HAP-1 (cell line): ENCODE measurements at places on chromosomes 6 and 20.

DNA sequence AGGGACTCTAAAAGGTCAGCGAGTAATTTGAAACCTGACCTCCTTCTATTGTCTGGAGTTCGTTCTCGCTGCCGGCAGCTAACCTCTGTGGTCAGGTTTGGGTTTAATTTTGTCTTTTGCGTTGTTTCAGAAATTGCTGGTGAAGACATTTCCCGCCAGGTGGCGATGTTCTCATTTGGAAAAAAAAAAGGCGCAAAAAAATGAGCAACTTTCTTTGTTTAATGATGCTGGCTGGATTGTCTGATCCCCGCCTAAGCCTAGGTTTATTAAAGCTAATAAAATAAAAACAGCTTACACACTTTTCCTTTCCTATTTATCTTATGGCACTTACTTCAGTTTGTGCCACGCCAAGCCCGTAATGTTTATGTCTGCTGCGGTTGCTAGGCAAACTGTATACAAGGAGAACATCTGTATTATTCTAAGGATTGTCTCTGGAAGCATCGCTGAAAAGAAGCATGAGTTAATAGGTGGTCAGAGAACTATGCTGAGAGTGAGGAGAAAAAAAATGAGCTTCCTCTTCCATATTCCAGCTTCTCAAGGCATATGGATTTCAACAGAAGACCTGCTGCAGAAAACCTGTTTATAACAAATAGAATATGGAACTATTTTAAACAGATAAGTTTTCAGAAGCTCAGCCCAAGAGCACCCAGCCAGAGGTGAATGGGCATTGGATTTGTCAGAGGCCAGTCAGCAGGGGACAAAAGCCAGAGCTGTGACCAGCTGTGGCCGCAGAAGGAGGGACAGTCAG, 205.7 kb downstream of the DOK5 start:
- peak; percentile 23 for DNase-seq

GRCh38 chr20:44959082-44959637, 1.0 kb downstream of the TOMM34 start:
- DNase-seq: no peak

GRCh38 chr20:53582251-53582570, 11.4 kb downstream of the ZNF217 start:
- no peak for DNase-seq

- DNase-seq: no peak
Measured at GRCh38 chr6:1801401-1801800, 191.7 kb downstream of the FOXC1 start.

GRCh38 chr6:155419161-155419560, 36.5 kb downstream of the NOX3 start:
- DNase-seq: no peak

DNA sequence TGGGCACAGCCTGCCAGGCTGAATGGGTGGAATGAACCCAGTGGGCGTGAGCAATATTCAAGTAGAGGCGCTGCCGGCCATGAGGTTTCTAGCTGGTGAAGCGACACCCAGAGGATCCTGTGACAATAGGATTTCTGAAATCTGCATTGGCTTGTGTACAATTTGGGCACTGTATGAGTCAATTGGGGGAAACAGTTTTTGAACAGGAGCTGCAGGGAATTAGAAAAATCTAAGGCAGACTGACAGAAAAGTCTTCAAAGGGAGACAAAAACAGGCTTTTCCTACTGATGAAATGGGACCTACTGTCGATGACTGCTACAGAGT, 148.8 kb upstream of the PROKR2 start:
- DNase-seq: no peak

DNA sequence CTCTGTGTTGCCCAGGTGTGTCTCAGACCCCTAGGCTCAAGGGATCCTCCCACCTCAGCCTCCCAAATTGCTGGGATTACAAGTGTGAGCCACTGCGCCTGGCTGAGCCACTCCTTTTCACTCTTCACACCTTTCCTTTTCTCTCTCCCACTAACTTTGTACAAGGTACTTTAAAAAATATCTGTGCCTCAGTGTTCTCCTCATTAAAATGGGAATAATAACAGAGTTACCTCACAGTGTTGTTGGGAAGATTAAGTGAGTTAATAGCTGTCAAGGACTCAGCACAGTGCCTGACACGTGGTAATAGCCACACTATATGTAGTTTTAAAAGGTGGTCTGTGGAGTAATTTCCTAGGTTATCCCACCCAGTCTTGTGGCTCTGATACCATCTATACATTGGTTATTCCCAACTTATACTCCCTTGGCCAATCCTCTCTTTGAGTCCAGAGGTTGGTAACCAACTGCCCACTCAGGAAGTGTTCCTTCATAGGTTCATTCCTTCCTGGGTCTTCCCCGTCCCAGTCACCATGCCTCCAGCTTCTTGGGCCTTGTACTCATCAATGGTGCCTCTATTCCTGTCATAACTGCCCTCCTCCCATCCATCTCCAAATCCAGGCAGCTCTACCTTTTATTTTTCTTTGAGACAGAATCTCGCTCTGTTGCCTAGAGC, 78.6 kb upstream of the NAA20 start:
- no peak for DNase-seq

DNA sequence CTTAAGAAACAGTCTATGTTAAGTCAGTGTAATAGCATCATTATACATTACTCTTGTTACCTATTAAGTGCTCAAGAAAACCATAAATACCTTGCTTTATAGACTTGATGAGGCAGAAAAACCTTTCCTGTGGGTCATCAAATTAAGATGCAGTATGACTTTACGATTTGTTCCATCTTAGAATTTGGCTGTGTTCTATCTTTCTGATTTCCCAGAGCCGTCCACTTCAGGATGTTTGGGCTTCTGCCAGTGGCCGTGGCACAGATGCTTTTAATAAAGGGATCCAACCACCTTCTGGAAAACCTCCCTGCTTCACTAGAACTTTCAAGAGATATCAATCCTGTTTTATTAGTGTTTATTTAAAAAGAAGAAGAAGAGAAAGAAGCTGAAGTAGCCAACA, 71.2 kb downstream of the PDE7B start:
- DNase-seq: no peak

DNA sequence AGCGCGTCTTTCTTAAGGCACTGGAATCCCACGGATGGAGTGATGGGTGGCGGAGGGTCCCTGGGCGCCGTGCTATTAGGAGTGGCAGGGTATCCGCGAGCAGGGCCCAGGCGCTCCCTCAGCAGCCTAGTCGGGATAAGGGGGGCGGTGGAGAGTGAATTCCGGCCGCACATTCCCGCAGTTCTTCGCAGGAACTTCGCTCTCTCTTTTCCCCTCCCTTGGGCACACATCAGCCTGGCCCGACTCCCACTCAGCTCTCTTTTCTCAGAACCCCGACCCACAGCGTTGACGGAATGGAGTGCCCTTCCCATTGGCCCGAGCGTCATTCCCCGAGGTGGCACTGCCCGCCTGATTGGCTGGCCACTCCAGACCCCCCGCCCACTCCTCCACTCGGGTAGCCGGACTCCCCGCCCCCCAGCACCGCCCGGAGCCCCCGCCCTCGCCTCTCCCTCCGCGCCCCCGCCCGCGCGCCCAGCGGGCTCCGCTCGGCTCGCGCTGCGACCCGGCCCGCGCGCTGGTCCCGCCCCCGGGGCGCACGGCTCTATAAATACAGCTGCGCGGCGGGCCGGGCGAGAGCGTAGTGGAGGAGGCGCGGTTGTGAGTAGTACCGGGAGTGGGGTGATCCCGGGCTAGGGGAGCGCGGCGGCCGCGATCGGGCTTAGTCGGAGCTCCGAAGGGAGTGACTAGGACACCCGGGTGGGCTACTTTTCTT, at the start of gene ID4:
TSS of gene ID4 (plus strand) at position 572 of the 712 bp plus-strand sequence. CDS start 385 bp downstream, outside the sequence.
- DNase-seq: no peak

DNA sequence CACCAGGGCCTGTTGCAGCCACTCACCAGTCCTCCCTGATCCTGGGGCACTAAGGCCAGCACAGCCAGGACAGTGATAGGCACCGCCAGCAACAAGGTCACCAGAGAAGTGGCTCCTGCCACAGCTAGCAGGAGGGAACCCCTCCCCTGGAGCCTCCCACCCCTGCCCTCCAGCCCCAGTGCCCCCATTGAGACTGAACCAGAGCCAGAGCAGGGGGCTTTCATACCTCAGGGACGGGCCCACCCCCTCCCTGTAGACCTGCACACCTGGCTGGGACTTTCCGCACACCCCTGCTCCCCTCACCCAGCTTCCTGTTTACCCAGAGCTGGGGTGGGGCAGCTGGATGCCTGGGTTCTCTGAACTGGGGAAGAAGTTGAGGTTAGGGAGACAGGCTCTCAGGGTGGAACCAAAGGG, at the start of gene LTB:
TSS of gene LTB (minus strand) at position 195 of the 414 bp plus-strand sequence. CDS start at position 188, 7 bp downstream.
- DNase-seq: no peak
